ENCODE measurements at places on chromosomes 4 and X. TPM values are rescaled to one million over a fixed set of nuclear protein-coding genes. Genes with fewer than 3 reads are reported as not detected.

- no peak for DNase-seq
These were observed 259.8 kb downstream of the IQCM start for GRCh38 chr4:149555799-149556198.

Gene AFF2
- polyA plus RNA-seq = 5.1 TPM

Gene TRIM60
- not detected for polyA plus RNA-seq

DNA sequence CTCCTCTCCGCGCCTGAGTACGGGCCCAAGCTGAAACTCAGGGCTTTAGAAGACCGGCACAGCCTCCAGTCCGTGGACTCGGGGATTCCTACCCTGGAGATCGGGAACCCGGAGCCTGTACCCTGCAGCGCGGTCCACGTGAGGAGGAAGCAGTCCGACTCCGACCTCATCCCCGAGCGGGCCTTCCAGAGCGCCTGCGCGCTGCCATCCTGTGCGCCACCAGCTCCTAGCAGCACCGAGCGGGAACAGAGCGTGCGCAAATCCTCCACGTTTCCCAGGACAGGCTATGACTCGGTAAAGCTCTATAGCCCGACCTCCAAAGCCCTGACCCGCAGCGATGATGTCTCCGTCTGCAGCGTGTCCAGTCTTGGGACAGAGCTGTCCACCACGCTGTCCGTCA, 13.9 kb downstream of the TBC1D14 start:
- DNase-seq = no peak

DNA sequence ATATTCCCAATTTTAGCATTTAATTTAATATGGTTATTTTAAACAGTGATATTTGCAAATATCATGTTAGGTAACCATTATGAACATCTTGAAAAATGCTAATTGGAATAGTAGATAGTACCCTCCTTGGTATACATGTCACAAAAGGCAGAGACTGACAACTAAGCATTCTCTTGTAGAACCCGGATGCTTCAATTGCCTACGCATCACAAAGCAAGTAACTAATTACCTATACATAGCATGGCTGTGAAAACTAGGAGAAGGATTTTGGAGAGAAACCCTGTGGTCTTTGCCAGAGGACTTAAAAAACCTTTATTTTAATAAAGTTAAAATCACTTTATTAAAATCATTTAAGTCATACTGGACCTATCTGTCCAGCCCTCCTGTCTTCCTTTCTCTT, 764.1 kb upstream of the TENM3 start:
- no peak for DNase-seq

DNA sequence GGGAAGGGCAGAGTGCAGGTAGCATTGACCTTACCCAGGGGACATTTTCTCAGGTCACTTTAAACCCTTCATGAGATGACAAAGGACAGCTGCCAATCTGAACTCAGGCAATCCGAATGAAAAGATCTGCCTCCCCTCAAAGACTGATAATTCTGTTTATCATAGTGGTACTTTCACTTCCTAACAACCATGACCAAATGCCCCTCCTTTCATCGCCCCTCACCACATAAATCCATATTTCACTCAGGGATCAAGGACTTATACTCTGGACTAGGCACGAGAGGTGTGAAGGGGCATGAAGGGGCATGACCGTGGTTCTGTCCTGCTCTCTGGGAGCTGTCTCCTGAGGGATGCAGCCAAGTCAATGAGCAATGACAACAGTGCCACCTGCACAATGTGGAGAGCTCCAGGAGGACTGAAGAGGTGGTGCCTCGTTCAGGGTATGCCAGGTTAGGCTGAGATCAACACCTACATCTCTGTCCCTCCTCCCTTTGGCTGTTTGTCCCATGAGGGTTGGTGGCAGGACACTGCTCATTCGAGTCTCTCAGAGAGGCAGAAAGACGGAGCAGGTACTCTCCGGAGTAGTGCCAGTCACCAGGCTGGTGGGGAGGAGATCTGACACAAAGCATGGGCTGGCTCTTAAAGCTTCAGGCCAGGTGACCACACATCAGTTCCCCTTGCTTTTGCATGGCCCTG, 12.5 kb downstream of the HS3ST1 start:
- no peak for DNase-seq

DNA sequence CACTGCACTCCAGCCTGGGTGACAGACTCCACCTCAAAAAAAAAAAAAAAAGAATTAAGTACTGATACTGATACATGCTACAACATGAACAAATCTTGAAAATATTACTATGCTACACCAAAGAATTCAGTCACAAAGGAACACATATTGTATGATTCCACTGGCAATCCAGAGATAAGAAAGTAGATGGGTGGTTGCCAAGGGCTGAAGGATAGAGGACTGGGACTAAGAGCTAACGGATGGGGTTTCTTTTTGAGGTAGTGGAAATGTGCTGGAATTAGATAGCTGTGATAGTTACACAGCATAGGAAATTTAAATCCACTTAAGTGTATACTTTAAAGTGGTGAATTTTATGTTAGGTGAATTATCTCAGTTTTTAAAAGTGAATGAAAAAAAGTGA, 12.5 kb downstream of the ATP11C start:
- no peak for DNase-seq

- DNase-seq = no peak
These were observed 15.6 kb downstream of the ALPK1 start for GRCh38 chr4:112312610-112313239.

DNA sequence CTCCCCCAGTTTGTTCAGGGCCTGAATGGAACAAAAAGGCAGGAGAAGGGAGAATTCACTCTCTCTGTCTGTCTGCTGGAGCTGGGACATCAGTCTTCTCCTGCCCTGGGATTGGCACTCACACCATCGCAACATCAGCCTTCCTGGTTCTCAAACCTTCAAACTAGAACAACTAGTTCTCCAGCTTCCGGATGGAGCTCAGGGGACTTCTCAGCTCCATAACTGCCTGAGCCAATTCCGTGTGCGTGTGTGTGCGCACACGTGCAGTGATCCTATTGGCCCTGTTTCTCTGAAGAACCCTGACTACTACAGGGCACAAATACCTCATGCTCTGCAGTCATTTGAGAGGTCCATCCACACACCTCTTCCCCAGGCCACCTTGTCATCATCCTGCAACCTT, 18.7 kb upstream of the MAN2B2 start:
- DNase-seq = no peak

Gene GAGE12J
- not detected for polyA plus RNA-seq

Gene ARMCX4
- polyA plus RNA-seq = 38.5 TPM

- no peak for DNase-seq
These were observed 2.8 kb downstream of the TIGD2 start for GRCh38 chr4:89114100-89114499.
